ENCODE measurements at places on chromosomes 3 and 15. TPM values are rescaled to one million over a fixed set of nuclear protein-coding genes. Genes with fewer than 3 reads are reported as not detected.

The CLDN1 gene
- total RNA-seq = 9.9 TPM

The MRPL3 gene
- total RNA-seq = 91.6 TPM

The FGF12 gene
- total RNA-seq = 113 TPM

The ISG20 gene
- 1.4 TPM for total RNA-seq

The SLC9C1 gene
- 0.72 TPM for total RNA-seq

The GSK3B gene
- 113 TPM for total RNA-seq

The FAM162A gene
- 52.3 TPM for total RNA-seq

The GREM1 gene
- total RNA-seq = 0.50 TPM

The CLPX gene
- 48.5 TPM for total RNA-seq

The ETFA gene
- total RNA-seq = 100 TPM

The VWA5B2 gene
- 4.6 TPM for total RNA-seq
